ENCODE measurements at places on chromosomes 7 and 10. TPM values are rescaled to one million over a fixed set of nuclear protein-coding genes. Genes with fewer than 3 reads are reported as not detected.
A peak's percentile ranks its signal among the peaks of the same experiment; 100 is the strongest.

DNA sequence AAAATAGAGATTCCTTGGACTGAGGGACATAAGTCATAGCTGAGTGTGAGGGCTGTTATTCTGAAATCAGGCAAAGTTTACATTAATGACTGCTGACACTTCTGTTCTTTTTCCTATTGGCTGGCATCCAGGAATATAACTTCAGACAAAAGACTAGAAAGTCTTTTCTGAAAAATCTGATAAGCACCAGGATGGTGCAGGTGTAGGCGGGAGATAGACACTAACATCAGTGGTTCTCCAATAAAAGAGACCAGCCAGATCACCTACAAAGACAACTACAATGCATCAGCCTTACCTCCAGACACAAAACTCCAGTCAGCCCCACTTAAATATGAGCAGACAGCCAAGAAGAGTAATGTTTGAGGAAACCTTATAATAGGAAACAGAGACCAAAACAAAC is 168.3 kb upstream of the LRGUK start:
- no peak overlapping the region for H3K4me3 ChIP-seq
- no peaks in the 10 kb centered on the region for H3K36me3 ChIP-seq
- no peak overlapping the region for H3K27ac ChIP-seq
- no peak for DNase-seq

SUN3 gene
- not detected for total RNA-seq

DNA sequence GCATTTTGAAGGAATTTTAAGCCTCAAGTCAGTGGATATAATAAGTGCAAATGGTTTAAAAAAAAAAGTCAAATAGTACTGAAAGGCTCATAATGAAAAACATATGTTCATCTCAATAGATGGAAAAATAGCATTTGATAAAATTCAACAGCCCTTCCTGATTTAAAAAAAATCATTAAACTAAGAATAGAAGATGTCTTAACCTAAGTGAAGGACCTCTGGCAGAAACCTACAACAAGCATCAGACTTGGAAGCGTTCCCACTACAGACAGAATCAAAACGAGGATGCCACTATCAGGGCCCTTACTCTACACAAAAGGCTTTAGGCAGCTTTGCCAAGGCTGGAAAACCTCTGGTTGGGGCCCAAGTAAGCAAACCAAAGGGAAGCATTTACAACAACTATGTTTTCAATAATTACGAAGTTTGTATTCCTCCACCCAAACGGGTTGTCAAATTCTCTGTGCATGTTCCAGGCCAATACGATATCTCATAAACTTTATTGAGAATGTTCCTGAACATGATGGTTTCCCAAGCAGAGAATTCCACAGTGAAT is 45.1 kb downstream of the CYTH3 start:
- H3K36me3 ChIP-seq = no peaks in the 10 kb centered on the region
- H3K4me3 ChIP-seq = no peak overlapping the region
- H3K4me1 ChIP-seq = peaks cover 46% of the 10 kb centered on the region
- DNase-seq = no peak
- no peaks in the 10 kb centered on the region for H3K27me3 ChIP-seq

ZNF365 gene
- 1.3 TPM for total RNA-seq

DNA sequence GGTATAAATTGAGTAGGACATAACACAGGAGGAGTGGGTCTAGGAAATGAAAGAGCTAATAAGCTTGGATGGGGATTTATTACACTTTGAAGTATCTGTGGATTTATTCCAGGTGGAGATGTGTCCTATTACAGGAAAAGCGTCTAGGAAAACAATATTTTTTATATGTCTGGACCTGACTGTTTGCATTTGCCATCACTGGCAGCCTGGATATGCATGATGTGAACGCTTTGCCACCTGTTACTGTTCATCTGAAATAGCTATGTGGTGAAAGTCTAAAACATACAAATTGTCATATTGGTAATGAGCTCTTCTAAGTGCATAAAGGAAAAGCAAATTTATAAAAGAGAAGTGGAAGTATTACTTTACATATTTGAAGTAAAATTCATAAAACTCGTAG is 31.6 kb upstream of the AGMO start:
- H3K4me3 ChIP-seq = no peak overlapping the region
- H3K4me1 ChIP-seq = no peaks in the 10 kb centered on the region
- H3K36me3 ChIP-seq = no peaks in the 10 kb centered on the region
- H3K27me3 ChIP-seq = no peaks in the 10 kb centered on the region
- H3K27ac ChIP-seq = no peak overlapping the region
- no peak for DNase-seq

EFCAB10 gene
- 1.6 TPM for total RNA-seq

- DNase-seq = no peak
- no peak overlapping the region for H3K27ac ChIP-seq
- H3K27me3 ChIP-seq = no peaks in the 10 kb centered on the region
- no peaks in the 10 kb centered on the region for H3K4me1 ChIP-seq
Observed at GRCh38 chr10:72056932-72057751, 31.2 kb downstream of the SPOCK2 start.

DNA sequence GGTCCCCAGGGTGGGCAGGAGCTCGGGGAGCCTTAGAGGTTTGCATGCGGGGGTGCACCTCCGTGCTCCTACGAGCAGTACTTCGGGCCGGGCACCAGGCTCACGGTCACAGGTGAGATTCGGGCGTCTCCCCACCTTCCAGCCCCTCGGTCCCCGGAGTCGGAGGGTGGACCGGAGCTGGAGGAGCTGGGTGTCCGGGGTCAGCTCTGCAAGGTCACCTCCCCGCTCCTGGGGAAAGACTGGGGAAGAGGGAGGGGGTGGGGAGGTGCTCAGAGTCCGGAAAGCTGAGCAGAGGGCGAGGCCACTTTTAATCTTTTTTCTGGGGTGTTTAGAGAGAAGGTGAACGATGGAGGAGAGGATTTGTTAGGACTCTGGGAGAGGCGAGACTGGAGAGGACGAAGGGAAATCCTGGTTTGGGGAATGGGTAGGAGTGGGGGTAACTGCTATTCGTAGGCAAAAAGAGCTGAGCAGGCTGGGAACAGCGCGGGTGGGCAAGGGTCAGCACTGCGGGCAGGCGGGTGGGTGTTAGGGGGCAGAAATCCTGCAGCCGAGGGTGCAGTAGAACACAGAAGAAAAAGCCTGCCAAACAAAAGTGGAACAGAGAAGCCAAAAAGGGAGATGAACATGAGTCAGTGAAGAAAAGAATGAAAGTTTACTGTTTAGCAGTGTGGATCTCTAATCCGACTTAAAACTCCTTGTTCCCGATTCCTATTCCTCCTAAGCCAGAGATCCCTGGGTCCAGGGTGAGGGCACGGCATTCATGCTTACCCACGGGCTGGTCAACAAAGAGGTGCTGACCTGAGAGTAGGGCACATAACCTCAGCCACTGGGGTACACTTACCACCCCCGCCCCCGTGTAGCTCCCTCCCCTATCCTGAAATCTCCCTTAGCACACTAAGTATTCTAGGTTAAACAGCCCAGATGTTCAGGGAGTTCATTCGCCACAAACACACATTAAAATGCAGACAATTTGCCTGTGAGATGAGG is 26.9 kb downstream of the PRSS2 start:
- H3K27ac ChIP-seq = peak overlapping the region; percentile 77
- peak overlapping the region; percentile 47 for H3K4me3 ChIP-seq
- peaks cover 52% of the 10 kb centered on the region for H3K27me3 ChIP-seq
- no peaks in the 10 kb centered on the region for H3K36me3 ChIP-seq
- H3K4me1 ChIP-seq = peaks cover 15% of the 10 kb centered on the region

DNA sequence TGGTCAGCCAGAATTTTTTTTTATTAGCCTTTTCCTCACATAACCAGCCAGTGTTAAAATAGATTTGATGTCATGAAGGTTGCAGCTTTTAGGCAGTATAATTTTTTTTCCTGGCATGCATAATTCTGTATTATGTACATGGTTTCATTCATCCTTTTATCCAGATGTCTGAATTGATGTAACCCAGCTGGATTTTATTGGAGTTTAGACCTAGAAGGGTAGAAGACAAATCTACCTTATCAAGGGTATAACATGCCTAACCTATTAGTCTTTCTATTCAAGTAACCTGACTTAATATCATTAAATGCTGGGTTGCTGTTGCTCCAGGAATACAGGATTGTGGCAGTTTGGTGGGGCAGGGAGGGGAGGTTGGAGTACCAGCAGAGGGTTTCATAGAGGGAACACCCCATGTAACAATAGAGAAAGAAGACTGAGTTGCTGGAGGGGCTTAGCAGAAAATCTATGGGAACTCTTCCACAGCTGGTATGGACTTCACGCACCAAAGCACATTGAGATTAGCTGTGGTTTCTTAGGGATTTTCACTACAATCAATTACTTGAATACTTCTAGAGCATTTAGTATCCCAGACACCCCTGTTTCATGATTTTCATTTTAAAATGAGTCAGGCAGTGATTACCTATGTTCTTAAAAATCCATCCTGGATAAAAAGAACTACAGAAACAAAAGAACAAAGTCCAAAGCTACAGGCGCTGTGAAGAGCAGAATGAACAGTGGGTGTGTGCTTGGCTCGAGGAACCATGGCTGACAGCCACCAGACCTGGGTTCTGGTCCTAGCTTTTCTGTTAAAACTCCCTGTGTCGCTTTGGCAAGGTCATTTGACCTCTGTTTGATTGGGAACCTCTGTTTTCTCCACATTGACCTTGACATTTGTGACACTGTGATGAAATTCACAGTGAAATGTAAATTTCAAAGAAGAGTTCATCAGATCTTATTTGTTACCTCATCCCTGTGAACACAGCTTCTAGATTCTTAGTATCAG is 93.5 kb downstream of the CREM start:
- no peak overlapping the region for H3K4me3 ChIP-seq
- peaks cover 22% of the 10 kb centered on the region for H3K4me1 ChIP-seq
- no peak overlapping the region for H3K27ac ChIP-seq
- H3K27me3 ChIP-seq = no peaks in the 10 kb centered on the region
- DNase-seq = no peak

GRCh38 chr7:22814261-22815208 is 8.1 kb downstream of the TOMM7 start:
- H3K27me3 ChIP-seq = no peaks in the 10 kb centered on the region
- DNase-seq = no peak

- no peak overlapping the region for H3K27ac ChIP-seq
- no peak overlapping the region for H3K4me3 ChIP-seq
- no peaks in the 10 kb centered on the region for H3K27me3 ChIP-seq
Observed at GRCh38 chr7:39667341-39667923, 44.1 kb downstream of the RALA start.

MBL2 gene
- total RNA-seq = not detected

ZNF485 gene
- 3.4 TPM for total RNA-seq

- peaks cover 17% of the 10 kb centered on the region for H3K27me3 ChIP-seq
- H3K4me1 ChIP-seq = peaks cover 4% of the 10 kb centered on the region
- H3K36me3 ChIP-seq = no peaks in the 10 kb centered on the region
Observed at GRCh38 chr7:154918741-154919140, 84.2 kb downstream of the PAXIP1 start.

NPM3 gene
- total RNA-seq = 18.0 TPM

DNA sequence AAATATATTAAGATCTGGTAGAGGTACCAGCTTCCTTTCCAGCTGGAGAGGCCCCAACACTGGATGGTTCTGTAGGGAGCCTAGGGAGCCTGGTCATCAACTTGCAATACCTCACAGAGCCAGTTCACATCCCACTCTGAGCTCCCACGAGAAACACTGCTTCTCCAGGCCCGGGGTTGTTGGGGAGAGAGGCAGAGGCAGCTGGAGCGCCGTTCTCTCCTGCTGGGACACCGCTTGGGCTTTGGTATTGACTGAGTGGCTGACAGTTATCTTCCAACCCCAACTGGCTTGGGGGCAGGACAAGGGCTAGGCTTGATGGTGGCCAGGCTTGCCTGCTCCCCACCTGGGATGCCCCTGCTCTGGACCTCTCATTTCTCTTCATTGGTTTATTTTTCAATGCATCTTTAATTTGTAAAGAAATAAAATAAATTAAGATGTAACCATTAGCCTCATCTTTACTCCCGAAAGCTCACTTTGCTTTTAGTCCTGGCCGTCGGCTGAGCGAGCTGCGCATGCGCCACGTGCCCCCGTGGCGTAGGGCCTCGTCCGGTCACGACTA is 10.0 kb upstream of the CHCHD1 start:
- DNase-seq = peak; percentile 95
- peak overlapping the region; percentile 97 for H3K27ac ChIP-seq
- H3K27me3 ChIP-seq = no peaks in the 10 kb centered on the region
- H3K4me1 ChIP-seq = peaks cover 30% of the 10 kb centered on the region
